ENCODE measurements at places on chromosomes 16 and 17.
A peak's percentile ranks its signal among the peaks of the same experiment; 100 is the strongest.

DNA sequence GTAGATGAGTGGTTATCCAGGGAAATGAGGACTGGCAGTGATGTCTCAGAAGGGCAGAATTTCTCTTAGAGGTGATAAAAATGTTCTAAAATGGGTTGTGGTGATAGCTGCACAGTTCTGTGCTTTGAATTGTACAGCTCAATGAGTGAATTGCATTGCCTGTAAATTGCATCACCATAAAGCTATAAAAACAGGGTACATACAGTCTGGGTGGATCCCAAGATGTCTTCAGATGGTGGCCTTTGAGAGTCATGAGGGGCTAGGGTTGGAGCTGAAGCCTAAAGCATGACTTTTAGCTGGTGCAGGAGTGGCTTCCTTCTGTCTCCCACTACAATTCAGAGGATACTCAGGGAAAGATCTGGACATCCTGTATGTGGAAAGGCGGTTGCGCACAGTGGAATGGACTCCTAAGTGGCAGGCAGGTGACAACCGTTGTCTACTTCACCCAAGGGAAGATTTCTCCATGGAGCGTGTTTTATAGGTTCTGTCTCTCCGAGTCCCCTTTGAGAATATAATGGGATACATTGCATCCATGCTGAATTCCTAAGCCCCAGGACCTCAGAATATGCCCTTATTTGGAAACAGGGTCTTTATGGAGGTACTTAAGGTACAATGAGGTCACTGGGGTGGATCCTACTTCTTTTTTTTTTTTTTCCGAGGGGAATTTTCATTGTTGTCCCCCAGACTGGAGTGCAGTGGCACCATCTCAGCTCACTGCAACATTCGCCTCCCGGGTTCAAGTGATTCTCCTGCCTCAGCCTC is 1.6 kb upstream of the IL32 start:
- DNase-seq = no peak

- DNase-seq = no peak
Measured at GRCh38 chr16:27766236-27766925, 216.4 kb downstream of the KATNIP start.

GRCh38 chr17:48307255-48307654 is 122.8 kb downstream of the SKAP1 start:
- DNase-seq = no peak

DNA sequence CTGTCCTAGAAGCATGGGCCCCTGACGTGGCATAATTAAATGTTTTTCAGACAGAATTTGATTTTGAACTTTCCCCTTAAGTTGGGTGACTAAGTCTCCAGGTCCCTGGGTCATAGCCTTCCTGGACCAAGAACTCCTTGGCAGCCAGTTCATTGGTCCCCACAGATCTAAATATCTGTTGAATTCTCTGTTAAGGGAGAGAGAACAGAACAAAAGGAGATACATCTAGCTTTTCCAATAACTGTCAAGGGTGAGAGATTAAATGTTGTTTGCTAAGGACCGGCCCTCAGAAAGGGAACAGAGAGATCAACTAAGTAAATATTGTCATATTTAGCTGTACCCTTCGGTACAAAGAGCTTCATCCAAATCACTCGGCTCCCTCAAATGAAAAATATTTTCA is 78.2 kb upstream of the NOL11 start:
- no peak for DNase-seq

DNA sequence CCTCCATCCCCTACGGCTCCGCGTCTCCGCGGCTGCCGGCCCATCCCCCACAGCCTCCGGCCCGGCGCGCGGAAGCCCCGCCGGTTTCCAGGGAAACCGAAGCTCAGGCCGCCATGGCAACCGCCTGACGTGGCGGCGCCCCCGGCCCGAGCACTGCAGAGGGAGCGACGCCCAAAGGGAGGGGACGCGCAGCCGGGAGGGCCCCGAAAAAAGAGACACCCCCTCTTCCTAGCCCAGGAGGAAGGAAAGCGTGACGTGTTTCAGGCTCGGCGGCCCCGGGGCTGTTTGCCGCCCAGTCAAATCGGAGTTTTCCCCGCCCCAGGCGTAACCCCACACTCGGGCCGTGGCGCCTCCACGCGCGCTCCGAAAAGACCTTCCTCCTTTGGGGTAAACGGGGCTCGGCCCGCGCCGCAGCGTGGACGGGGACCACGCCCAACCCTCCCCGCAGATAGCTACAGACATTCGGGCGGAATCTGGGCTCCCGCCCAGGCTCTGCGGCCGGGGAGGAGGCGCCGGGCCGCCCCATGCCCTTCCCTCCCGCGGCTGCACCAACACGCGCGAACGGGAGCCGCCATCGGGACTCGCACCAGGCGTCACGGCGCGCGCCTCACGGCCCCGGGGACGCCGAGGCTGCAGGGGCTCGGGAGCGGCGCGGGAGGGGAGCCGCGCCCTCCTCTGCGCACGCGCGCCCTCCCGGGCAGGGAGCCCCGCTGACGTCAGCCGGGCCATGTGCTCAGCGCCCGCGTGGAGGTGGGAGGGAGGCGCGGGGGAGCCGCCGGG is 7.5 kb downstream of the MNT start:
- DNase-seq = peak; percentile 93

DNA sequence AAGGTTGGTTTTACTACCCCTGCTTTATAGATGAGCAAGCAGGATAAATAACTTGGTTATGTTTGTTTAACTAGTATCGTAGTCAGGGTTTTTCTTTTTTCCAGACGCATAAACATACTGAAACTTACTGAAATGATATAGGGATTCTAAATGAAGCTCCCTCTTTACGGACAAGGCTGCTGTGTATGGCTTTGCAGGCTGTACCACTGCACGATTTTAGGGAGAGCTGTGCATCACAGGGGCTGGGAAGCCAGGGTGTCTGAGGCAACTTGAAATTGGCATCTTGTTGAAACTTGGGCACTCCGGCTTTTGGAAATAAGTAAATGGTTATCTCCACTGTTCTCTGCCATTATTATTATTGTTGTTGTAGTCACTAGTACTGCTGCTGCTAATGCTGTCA is 218.1 kb upstream of the CDH8 start:
- DNase-seq = no peak

DNA sequence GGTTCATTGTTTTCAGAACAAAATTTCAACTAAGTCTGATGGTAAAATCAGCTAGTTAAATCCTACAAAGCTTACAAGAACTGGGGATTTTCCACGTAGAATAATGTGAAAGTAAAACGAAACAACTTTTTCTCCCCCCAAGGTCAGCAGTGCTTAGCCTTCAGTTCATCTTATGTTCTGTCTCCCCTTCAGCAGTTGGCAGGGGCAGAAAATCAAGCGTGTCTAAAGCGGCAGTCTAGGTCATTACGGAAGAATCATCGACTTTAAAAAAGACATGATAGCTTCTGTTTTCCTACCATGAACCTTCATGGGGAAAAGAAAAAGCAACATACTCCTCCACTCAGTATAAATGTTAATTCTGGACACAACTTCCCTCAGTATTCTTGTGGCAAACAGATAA is 50.7 kb downstream of the GNA13 start:
- DNase-seq = no peak

DNA sequence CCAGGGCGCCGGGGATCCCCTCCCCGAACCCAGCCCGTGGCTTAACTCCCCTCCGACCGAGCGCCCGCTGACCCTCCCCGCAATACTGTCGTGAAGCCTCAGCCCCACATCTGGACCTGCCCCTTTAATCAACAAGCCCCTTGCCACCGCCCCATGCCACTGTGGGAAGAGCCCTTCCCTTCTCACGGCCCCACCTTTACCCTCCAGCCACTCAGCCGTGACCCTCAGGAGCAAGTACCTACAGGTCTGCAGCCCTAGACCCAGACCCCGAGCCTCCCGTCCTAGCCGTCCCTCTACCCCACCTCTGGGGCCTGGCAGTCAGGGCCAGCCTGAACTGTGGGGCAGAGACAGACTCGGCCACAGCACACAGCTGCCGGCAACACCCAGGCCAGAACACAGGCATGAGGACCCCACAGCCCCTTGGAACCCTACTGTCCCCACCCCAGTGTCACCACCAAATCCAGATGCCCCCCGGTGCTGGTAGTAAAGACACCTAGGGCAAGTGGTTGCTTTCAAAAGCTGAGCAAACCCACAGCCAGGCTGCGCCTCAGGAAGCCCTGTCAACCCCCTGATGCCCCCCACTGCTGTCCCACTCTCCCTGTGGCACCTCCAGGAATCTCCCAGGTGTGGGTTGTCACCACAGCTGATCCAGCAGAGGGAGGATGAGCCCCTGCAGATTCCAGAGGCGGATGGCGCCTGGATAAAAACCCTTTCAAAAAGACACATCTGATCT is 1.4 kb downstream of the NXPH3 start:
- DNase-seq = no peak

DNA sequence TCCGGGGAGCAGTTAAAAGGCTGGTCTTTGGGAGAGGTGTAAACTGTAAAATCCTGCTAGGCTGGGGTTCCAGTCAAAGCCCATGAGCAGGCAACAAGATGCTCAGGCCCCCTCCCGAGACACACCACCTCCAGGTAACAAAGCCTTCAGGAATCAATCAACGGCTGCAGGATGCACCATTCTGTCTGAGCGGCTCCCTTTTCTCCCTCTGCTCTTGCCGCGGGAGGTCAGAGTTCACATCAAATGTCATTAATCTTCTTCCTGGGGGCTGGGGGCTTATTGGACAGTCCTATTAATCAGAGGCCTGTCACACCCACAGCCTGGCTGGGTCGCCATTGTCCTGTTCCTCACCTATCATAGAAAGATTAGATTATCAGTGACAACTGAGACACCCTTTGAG is 11.9 kb upstream of the CCDC182 start:
- no peak for DNase-seq

DNA sequence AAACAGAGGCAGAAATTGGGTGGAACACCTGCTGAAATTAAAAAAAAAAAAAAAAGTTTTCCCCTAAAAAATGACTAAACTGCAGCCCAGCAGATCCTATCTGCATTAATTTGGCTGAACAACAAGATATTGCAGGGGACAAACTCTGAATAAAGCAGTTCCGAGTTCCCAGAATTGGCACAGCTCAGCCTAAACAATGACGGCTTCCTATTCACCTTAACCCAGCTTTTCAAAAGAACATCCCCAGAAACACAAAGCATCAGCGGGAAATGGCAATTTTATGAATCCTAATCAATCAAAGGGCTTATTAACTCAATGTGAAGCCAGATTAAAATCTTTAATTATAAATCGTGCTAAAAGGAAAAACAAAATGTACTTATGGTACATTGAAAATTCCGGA is 497.8 kb upstream of the ZFHX3 start:
- DNase-seq = no peak

- no peak for DNase-seq
Measured at GRCh38 chr17:73498886-73499554, 145.2 kb downstream of the SDK2 start.

DNA sequence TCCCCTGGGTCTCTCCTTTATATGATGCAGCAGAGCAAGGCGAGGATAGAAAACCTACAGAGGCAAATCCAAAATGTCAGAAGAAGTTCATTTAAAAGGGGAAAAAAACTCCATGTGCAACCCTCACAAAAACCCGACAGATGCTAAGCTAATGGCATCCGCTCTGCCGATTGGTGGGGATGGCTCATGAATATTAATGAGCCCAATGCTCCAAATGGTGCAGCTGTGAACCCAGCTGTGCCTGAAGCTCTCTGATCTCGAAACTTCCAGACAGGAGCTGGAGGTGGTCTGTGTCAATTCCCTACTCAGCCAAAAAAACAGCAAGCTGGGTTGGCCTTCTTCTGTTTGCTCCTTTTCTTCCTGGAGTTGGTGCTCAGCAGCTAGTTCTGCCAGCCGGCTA is 15.5 kb downstream of the SNX11 start:
- DNase-seq = no peak

- no peak for DNase-seq
Measured at GRCh38 chr17:56633681-56634080, 40.2 kb downstream of the NOG start.

GRCh38 chr16:56357241-56357764 is 68.0 kb downstream of the AMFR start:
- peak; percentile 22 for DNase-seq

DNA sequence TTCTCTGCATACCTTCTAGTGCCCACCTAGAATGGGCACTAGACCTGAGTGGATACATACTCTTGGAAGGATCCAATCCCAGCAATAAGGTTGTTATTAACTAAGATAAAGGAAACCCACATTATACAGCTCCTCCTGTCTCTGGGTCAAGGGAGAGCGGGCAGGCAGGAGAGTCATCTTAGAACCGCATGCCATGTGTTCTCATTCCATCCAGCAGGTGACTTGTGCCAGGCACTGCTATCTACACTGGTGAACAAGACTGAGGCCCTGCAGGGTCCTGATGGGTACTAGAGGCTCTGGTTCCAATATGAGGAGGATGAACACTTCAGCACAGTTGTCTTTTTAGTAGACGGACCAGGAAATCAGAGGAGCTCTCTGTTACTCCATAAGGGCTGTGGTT is 5.9 kb upstream of the CD300H start:
- no peak for DNase-seq

- no peak for DNase-seq
Measured at GRCh38 chr16:15979801-15980200, 30.4 kb downstream of the ABCC1 start.

All from activated T-cell treated with anti-CD3 and anti-CD28 coated beads, Interleukin-2, amount 50 U/mL, for 1 hour (primary cell).